ENCODE measurements at places on chromosomes 5 and 9.

GRCh38 chr9:121294866-121295661 is 27.1 kb downstream of the GSN start:
- DNase-seq, result no peak

- no peak for DNase-seq
Observed at GRCh38 chr9:135098400-135099105, 11.1 kb downstream of the OLFM1 start.

GRCh38 chr9:128254855-128255759 is 20.7 kb downstream of the GOLGA2 start:
- DNase-seq, result no peak

DNA sequence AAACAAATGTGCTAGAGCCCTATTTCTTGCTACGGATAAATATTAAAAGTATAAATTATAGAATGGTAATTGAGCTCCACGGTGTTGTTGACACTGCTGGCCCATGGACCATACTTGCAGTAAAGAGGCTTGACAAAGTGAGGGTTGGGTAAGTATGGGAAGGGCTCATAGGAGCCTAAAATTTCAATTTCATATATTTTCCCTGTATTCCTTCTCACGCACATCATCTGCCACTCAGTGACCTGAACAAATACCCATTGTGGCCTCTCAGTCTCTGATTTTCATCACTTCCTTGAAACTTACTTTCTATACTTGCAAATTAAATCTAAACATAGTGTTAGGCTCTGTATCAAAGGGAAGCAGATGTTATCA is 116.5 kb downstream of the PIK3R1 start:
- DNase-seq, result no peak

GRCh38 chr5:74679966-74680365 is 5.1 kb upstream of the HEXB start:
- no peak for DNase-seq

Measured in activated naive CD8-positive, alpha-beta T cell treated with anti-CD3 and anti-CD28 coated beads, Interleukin-2, amount 50 U/mL, for 16 hours (primary cell).